ENCODE measurements at places on chromosomes 7 and 10.
A peak's percentile ranks its signal among the peaks of the same experiment; 100 is the strongest.

- DNase-seq = no peak
Measured at GRCh38 chr7:74019149-74019548, 8.8 kb upstream of the ELN start.

GRCh38 chr7:142556740-142557139 lies 192.5 kb upstream of the PRSS1 start:
- no peak for DNase-seq

DNA sequence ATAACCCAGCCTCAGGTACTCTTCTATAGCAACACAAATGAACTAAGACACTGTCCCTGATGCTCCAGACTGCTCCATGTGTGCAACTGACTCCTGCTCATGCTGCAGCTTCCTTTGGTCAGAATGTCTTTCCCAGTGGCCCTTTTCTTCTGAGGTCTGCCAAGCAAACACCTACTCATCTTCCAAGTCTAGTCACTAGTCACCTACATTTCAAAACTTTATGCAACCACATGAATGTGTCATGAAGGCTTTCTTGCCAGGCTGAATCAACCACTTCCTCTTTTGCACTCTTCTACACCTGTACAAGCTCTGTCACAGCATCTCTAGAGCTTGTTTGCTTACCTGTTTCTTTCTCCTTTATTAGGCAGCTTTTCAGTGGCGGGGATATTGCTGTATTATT lies 75.8 kb downstream of the LSMEM1 start:
- DNase-seq = no peak

- DNase-seq = no peak
Measured at GRCh38 chr10:84200537-84201243, 6.4 kb downstream of the CDHR1 start.

DNA sequence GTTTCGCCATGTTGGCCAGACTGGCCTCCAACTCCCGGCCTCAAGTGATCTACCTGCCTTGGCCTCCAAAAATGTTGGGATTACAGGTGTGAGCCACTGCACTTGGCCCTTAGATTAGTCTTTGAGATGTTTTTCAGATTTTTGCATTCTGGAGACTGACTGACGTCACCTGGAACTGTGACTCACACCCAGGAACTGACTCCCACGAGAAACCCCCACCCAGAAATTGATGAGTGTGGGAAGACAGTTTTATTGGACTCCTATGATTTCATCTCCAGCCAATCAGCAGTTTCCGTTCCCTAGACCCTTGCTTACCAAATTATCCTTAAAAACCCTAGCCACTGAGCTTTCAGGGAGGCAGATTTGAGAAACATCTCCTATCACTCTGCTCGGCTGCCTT lies 867.3 kb downstream of the TYW1 start:
- no peak for DNase-seq

GRCh38 chr7:107803009-107803610 lies at the start of gene SLC26A3:
Gene SLC26A3 (minus strand): TSS chr7:107803223. CDS start chr7:107794509, 8,714 bp downstream.
- no peak for DNase-seq

- no peak for DNase-seq
Measured at GRCh38 chr10:17831341-17831740, 22.2 kb downstream of the MRC1 start.

- no peak for DNase-seq
Measured at GRCh38 chr7:29084832-29085231, 61.5 kb downstream of the CPVL start.

- no peak for DNase-seq
Measured at GRCh38 chr10:67678335-67678974, 17.5 kb downstream of the CTNNA3 start.

GRCh38 chr10:119243967-119244366 lies 36.6 kb downstream of the GRK5 start:
- no peak for DNase-seq

DNA sequence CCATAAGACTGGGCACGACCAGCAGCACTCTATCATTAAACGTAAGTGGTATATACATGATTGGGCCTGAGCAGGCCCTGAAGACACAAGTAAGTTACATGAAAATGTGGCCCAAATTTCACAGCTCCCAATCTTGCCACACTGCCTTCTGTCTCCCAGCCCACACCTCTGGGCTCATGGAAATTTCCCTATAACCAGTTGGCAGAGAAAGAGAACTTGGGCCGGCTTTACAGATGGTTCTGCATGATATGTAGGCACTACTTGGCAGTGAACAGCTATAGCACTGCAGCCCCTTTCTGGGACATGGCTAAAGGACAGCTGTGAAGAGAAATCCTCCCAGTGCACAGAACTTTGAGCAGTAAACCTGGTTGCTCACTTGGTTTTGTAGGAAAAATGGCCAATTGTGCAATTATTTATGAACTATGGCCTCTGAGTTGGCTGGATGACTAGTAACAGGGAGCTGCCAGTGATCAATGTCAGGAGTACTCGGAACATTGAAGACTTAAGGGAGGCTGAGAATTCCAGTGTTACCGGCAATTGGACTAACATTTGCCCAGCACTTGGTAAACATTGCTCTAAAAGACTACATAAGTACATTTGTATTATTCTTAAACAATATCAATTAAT lies 1006.6 kb upstream of the LRRN3 start:
- DNase-seq = no peak

DNA sequence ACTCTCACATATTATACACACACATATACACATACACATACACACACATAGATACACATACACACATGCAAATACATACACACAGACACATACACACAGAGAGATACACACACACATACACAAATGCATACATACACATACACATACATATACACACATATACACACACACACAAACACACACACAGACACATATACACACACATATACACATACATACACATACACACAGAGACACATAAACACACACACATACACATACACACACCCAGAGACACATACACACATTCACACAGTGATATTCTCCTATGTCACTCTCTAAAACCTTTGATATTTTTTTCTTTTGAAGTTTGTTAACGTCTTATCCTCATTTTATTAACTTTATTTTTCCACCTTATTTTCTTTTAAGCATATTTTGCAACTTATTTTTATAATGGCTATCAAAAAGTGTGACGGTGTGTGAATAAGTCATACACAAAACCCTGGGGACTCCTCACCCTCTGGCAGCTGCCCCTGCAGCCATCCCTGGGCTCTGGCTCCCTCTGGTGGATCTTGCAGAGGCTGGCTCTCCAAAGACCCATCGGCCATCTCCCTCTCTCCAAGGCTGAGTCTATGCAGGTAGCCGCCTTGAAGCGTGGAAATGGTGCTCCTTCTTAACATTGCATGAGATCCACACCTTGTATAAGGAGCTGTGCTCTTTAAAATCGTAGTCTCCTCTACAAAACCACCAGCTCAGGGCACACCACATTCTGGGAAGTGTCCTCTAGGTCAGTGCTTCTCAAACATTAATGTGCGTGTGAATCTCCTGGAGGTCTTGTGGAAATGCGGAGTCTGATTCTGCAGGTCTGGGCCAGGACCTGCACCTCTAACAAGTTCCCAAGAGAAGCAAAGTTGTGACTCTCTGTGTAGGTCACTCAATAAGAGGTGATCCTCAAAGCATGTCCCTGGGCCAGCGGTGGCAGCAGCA lies 4.1 kb upstream of the C10orf120 start:
- peak; percentile 9 for DNase-seq

DNA sequence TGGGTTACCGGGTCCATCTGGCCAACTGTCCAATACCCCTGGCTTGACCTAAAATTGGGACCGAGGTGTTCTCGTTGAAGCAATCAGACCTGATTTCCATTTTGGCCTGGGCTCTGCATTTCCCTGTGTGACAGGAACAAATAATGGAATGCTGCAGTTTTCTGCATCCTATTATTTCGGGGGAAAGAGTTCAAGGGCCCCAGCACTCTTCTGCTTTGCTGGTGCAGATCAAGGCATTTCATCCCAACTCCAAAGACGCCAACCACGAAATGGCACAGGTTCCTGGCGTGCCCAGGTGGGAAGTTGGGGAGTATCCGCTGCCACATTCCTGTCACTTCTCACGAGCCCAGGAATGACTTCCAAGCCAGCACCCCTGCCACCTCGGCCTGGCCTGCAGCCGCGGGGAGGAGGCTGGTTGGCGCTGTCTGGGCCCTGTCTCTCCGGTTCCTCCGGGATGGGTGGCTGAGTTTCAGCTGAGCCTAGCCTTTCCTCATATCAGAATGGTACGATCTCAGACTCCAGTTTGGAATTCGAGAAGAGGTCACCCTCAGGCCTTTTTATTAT lies 56.5 kb downstream of the FAM171A1 start:
- DNase-seq = no peak

DNA sequence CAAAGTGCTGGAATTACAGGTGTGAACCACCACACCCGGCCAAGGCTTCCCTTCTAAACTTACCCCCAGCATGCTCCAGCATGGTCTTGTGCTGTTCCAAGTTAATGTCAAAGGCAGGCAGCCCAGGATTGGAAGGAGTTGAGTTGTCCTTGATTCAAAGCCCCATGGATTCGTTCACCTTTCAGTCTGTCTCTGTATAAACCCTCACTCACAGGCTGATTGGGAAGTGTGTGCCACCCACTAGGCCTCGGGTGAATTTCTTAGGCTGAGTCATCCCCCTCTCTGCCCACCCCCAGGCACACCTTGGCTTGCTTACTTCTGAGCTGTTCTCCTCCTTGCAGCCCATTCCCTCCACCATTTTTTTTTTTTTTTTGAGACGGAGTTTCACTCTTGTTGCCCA lies 13.3 kb upstream of the PRDX3 start:
- DNase-seq = no peak

DNA sequence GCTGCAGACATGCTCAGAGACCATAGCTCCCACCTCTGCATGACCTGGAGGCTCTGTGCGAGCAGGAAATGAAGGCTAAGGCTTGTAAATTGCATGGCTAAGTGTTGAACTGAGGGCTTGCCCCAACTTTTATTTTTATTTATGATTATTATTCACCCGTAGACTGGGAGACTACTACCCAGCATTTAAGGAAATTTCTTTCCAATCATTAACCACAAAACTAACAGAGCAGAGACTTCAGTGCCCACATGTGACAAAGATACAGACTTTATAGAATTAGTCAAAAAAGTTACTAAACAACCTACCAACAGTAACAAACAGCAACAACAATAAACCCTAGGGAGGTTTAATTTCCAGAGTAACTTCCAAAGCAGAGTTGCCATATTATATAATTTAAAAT lies 39.7 kb downstream of the MCMBP start:
- DNase-seq = no peak

DNA sequence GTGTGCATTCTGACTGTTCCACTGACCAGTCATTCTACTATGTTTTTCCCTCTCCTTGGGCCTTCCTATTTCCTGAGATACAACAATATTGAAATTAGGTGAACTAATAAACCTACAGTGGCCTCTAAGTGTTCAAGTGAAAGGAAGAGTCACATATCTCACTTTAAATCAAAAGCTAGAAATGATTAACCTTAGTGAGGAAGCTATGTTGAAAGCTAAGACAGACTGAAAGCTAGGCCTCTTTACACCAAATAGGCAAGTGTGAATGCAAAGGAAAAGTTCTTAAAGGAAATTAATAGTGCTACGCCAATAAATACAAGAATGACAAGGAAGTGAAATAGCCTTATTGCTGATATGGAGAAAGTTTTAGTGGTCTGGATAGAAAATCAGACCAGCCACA lies 5.7 kb upstream of the DYNC1I1 start:
- DNase-seq = no peak

- no peak for DNase-seq
Measured at GRCh38 chr10:65340340-65340739, 1585.5 kb upstream of the LRRTM3 start.

DNA sequence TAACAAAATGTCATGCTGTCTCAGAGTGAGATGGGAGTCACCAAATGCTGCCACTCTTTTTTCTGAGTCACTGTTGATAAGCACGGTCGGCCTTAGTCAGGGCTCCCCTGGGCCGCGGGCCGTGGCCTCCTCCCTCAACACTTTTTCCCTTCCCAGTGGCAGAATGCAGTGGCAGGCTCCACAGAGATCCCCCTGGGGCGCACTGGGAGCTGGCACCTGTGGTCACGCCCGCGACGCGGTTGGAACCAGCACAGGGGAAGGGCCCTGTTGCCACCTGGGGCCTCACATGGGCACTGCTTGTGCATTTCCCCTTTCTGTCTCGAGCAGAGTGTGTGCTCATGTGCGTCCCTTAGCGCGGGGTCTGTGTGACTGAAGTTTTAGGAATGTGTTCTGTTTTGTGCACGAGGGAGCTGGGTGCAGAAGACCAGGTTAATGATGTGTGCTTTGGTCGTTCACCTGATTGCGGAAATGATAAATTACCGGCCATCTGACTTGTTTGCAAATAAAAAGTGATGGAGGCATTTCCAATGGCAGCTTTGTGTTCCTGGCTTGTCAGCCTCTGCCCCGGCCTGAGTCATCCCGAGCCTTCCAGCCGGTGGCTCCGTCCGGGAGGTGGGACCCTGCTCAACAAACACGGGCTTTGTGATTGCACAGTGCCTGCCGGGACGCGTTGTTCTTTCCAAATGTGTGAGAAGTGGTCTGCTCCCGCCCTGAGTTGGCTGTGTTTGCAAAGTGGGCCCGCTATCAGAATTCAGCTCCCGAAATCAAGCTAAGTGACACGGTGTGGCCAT lies 100.7 kb downstream of the NKX6-2 start:
- DNase-seq = no peak
